ENCODE measurements at places on chromosomes 2 and 18.
A peak's percentile ranks its signal among the peaks of the same experiment; 100 is the strongest.

GRCh38 chr2:242041816-242042215 lies 172.3 kb downstream of the RTP5 start:
- DNase-seq = no peak

DNA sequence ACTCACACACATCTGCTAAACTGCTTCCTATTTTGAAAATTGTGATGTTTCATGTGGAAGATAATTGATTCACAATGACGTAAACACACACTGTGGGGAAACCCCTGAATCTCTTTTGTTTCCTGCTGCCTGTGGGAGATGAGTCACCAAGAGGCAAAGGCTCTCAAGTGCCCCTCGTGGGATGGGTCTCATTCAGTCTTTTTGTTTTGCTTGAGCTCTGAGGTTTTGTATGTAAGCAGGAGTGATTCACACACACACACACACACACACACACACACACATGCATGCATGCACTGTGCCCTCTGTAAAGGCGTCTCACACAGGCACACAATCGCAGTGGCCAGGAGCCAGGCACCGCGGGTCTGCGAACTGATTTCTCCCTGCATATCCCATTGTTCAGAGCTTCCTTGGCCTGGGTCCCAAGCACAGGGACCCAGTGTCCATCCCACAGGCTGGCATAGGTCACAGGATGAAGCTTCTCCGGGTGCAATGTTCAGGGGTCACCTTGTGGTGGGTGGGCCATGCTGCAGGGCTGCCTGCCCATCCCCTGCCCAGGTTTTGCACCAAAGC lies 12.1 kb upstream of the ARHGEF4 start:
- peak; percentile 92 for DNase-seq

GRCh38 chr18:79400091-79400590 lies 4.4 kb downstream of the NFATC1 start:
- DNase-seq = peak; percentile 68

GRCh38 chr18:70454704-70455322 lies 166.0 kb downstream of the SOCS6 start:
- peak; percentile 59 for DNase-seq

- DNase-seq = no peak
Observed at GRCh38 chr2:23859983-23860382, 66.9 kb downstream of the ATAD2B start.

- no peak for DNase-seq
Observed at GRCh38 chr18:73009691-73010090, 141.9 kb upstream of the NETO1 start.

GRCh38 chr2:227796045-227796711 lies 17.5 kb upstream of the CCL20 start:
- no peak for DNase-seq

All from activated CD4-positive, alpha-beta T cell treated with anti-CD3 and anti-CD28 coated beads, Interleukin-2, Interleukin-4, amounts not matched to agents 100 ng/mL and 50 ng/mL, durations not matched to agents 16 hours and 8 hours (primary cell).